ENCODE measurements at places on chromosomes 3 and 15.
A peak's percentile ranks its signal among the peaks of the same experiment; 100 is the strongest.

DNA sequence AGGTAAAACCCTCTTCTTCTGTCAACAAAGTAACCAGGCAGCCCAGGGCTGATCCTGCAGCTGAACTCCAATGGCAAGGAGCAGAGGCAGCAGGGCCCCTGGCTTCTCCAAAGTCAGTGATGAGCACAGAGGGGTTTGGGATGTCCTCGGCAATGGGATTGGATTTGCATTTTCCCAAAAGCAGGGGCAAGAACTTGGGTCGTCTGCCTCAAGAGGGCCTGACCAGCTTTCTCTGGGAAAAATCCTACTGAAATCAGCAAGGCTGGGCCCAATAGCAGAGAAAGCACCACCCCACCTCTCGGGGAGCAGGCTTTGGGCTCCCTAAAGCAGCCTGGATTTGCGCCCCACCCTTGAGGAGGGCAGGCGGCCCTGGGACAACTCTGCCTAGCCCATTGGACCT is 210.0 kb upstream of the IGF1R start:
- DNase-seq = no peak

- DNase-seq = peak; percentile 7
Measured at GRCh38 chr15:42736178-42736792, 643 bp downstream of the CDAN1 start.

DNA sequence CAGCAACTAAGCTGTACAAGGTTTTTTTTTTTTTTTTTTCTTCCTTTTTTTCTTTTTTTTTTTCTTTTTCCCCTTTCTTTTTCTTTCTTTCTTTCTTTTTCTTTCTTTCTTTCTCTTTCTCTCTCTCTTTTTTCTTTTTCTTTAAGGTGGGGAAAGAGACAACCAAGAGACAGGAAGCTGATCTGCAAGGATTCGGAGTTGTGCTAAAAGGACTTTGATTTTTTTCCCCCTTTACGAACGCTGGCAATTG is 148 bp downstream of the RBMS3 start:
- no peak for DNase-seq

DNA sequence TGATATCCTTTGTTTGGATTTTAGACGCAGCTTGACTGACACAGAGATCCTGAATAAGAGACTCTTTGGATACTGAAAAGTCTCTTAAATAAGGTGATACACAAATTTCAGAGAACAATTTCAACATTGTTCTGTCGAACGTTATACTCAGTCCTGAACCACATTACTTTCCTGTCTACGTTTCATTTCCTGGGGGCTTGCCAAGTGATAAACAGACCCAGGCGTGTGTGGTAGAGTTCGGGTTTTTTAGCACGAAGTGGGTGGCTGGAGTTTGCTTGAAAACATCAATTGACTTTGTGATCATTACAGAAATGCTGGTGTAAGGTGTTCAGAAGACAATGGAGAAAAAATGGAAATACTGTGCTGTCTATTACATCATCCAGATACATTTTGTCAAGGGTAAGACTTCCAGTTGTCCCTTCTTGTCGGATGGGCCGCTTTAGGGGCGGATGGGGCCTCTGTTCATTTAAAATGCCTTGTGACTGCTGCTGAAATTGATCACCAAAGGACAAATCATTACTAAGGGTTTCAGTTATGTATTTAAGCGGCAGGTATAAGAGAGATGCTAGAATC is at the start of gene CD96:
Gene CD96 (plus strand): TSS at position 287 of the 573 bp plus-strand sequence. CDS start 52 bp downstream, at position 339.
- DNase-seq = peak; percentile 63

DNA sequence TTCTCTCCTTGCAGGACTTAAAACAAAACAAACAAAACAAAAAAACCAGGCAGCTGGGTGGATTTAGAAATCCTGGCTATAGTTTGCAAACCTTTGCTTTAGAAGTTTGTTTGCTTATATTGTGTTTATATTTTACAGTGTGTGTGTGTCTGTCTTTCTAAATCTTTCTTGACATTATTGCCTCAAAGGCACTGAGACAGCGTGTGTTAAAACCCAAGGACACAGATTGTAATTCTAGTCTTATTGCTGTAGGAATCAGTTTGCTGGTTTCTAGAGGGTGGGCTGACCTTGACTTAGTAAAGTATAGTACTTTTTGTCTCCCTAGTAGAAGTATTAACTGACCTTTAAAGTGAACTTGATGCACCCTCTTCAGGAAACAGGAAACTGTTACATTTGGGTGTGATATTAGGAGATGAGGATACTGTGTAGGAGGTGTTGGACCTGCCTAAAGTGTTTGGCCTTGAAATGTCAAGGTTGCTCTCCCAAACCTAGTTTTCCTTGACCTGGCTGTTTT is 71.0 kb downstream of the TCF12 start:
- peak; percentile 30 for DNase-seq

Measured in fibroblast of lung (primary cell).